ENCODE measurements at places on chromosomes 2 and 18. TPM values are rescaled to one million over a fixed set of nuclear protein-coding genes. Genes with fewer than 3 reads are reported as not detected.

Gene LRATD1
- 17.1 TPM for total RNA-seq

Gene ABCB6
- 17.8 TPM for total RNA-seq

Gene UGT1A4
- 0.12 TPM for total RNA-seq

Gene HOXD3
- total RNA-seq = 7.2 TPM

Gene AGXT
- total RNA-seq = not detected

Gene PJVK
- 0.15 TPM for total RNA-seq

Gene YIPF4
- total RNA-seq = 17.3 TPM

- no peak for DNase-seq
Observed at GRCh38 chr2:200411831-200412230, 98.0 kb downstream of the KCTD18 start.

DNA sequence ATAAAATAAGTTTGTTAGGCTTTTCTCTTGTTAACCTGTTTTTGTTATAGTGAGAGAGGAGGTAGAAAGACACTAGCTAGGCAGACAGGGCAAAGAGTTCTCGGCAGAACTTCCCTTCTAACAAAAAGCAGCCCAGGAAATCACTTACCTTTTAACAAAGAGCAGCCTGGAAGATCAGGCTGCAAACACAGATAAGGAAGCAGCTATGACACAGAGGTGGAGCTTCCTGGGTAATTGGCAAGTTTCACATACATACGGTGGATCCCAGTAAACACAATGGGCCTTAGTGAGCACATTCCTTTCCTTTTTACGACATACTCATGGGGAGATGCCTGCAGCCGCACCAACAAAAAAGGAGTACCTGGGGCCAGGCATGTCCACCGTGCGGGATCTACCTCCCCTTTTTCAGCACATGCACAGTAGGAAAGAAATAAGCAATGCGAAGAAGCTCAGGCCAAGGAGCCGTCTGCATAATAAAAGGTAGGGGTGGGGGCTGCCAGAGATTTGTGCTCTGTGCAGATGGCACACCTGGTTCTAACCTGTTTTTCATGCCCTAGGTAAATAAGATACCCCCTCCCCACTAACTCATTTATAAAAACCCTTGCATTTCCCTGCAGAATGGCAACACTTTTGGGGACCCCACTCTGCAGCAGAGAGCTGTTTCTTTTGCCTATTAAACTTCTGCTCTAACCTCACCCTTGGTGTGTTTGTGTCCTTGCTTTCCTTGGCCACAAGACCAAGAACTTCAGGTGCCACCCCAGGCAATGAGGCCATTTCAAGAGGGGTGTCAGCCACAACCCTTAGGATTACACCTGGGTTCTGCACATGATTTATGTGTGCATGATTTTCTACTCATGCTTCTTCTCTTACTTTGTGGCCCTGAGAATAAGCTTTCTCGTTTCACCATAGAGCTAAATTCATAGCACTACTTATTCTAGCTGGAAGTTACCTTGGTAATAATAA lies 26.5 kb downstream of the MDH1 start:
- DNase-seq = no peak

DNA sequence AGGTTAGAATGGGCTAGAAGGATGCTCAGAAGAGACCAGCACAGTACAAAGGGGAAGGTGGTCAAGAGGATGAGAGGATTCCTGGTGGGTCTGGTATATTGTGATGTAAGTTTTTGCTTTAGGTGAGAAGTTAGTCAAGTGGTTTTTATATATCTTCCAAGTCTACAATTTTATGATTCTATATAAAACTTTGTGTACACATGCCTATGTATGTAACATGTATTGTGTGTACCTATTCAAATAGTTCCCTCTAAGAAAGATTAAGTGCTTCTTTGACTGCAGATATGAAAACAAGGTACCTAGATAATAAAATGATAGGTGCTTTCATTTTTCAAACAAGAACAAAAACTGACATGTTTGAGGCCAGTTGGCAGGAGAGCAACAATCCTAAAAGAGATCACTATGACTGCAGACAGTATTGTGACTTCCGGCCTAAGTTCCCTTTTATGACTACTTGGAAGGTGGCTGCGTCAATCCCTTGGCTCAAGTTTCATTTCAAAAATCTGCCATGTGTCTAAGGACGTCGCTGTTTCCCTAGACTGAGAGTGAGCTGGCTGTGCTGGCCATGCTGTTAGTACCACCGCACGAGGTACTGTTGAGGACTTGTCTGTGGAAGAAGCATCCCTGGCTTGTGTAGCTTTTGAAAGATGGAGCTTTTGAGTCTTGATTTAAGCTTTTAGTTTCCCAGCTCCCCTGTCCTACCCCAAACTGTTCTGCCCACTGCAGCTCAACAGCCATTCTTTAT lies 123.1 kb downstream of the PRPF40A start:
- no peak for DNase-seq

DNA sequence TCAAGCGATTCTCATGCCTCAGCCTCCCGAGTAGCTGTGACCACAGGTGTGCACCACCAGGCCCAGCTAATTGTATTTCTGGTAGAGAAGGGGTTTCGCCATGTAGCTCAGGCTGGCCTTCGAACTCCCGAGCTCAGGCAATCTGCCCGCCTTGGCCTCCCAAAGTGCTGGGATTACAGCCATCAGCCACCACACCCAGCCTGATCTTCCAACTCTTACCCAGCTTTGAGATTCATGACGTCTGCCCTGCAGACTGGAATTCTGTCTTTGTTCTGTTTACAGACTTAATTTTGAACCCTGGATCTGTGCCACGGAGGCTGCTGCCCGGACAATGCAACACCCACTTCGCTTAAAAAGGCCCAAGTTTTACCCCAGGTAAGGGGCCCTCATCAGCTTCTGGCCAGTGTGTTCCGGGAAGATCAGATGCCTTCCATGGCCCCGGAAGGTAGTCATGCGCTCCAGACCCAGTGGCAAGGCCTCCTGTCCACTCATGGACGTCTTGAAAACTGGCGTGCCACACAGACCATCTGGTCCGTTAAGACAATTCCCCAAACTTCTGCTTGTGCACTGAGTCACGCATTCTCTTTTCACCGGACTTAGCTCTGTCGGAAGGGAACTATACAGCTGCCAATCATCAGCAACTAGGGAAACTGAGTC lies 5.5 kb downstream of the PXDN start:
- no peak for DNase-seq

DNA sequence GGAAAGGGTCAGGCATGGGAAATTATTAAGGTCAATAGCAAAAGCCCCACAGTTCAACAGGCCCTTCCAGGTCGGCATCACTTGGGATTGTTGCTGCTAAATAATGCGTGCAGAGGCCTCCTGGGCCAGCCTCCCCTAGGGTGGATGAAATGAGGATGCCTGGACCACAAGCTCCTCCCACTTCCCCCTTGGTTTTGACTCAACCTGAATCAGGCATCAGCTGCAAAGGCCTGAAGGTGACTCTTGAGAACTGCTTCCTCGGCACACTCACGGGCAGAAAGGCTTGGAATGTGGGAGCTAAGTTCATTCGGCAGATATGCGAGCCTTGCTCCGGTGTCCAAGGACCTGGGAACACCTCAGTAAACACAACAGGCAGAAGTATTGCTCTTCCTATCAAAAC lies 69.3 kb downstream of the MBP start:
- DNase-seq = no peak

- DNase-seq = no peak
Observed at GRCh38 chr2:127597984-127598380, 48.0 kb upstream of the GPR17 start.

DNA sequence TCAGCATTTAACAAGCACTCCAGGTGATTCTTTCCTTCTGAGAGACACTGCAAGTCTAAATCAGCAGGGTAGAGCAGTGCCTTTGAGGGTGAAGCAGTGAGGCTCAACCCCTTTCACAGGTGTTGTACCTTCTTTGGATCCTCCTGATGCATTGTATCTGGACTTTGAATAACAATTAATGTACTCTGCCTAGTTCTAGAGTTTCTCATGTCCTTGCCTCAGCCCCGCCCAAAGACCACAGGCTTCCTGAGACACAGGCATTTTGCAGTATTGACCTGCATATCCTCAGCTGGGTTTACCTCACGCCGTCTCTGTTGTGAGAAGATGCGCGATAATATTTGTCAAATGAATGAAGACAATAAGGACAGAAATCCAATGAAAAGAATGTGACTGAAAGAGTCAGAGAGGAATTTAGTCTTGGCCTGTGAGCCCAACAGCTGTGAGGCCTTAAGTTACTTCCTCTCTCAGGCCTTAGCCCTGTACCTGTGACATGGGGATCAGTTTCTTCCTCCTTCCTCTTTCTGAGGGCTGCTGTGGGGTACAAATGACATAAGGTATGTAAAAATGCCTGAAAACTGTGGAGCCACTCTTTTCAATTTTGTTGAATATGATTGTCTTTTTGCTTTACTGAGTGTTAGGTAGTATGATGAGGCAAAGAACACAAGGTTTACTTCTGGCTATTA lies 43.7 kb downstream of the WIPF1 start:
- no peak for DNase-seq

GRCh38 chr18:69447886-69448285 lies 47.2 kb downstream of the DOK6 start:
- DNase-seq = no peak

DNA sequence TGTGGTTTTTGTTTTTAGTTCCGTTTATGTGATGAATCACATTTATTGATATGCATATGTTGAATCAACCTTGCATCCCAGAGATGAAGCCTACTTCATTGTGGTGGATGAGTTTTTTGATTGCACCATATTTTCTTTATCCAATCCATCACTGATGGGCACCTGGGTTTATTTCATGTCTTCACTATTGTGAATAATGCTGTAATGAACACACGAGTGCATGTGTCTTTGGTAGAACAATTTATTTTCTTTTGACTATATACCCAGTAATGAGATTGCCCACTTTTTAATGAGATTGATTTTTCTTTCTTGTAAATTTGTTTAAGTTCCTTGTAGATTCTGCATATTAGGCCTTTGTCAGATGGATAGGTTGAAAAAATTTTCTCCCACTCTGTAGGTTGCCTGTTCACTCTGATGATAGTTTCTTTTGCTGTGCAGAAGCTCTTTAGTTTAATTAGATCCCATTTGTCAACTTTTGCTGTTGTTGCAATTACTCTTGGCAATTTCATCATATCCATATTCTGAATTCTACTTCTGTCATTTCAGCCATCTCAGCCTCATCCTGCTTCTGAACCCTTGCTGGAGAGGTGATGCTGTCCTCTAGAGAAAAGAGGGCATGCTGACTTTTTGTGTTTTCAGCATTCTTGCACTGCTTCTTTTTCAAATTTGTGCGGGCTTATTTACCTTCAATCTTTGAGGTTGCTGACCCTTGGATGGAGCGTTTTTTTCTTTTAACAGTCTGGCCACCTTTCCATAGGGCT lies 96.2 kb upstream of the CTAGE1 start:
- no peak for DNase-seq

DNA sequence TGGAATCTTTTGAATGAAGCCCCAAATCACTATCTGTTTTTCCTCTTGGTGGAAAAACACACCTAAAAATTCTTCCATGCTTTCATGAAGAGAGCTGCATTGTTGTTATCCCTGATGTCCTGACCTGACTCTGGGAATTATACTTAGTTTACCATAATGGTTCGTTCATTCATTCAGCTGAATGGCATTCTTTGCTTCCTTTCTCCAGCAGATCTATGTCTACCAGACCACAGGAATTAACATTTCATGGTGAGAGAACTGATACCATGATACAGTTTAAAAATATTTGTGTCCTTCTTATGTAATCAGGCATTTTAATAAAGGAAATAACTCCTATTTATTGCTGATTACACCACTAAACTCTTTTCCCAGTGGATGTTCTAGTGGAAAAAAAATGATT lies 11.1 kb upstream of the SLC4A10 start:
- no peak for DNase-seq

DNA sequence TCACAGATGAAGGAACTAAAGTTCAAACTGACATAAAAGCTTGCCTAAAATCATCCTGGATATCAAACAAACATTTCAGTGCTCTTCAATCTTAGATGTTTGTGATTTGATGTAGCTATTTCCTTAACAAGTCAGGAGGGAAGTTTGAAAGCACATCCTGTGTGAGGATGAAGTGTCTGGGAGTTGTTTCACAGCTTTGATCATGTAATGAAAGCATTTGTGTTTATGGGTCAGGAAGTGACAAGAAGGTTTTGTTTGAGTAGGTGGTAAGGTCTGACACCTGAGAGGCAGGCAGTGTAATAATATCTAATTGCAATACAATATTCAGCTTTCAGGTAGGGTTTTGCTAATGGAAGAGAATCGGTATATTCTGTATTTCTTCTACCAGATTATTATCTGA lies 26.0 kb upstream of the CSRNP3 start:
- DNase-seq = no peak

DNA sequence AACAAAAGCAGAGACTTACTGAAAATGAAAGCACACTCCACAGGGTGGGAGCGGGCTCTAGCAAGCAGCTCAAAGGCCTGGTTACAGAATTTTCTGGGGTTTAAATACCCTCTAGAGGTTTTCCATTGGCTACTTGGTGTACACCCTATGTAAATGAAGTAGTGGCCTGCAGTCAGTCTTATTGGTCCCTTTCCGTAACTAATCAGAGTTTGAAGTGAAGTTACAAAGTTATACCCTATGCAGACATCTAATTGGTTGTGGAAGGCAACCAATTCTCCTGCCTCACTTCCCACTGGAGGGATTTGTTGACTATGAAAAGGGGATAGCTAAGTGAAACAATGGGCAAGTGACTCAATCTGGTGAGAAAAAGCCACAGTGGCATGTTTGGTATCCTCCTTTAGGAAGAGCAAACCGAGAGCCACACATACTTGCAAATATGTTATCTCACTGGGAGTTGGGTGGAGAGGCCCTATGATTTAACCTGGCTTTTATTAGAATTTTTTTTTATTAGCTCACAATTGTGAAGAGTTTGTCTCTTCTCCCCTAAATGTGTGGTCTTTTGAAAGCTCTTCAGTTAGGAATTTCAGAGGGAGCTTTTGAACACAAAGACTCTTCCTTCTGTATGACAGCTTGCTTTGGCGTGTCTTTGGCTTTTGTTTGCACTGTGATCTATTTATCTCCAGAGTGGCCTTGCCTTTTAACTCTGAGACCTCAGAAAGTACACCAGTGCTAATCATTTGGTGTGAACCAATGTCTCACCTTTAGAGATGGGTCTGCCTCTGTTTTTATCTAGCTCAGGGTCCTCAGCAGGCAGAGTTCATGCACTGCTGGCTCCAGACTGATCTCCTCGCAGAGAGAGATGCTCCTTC lies 69.6 kb downstream of the MAP4K4 start:
- no peak for DNase-seq

DNA sequence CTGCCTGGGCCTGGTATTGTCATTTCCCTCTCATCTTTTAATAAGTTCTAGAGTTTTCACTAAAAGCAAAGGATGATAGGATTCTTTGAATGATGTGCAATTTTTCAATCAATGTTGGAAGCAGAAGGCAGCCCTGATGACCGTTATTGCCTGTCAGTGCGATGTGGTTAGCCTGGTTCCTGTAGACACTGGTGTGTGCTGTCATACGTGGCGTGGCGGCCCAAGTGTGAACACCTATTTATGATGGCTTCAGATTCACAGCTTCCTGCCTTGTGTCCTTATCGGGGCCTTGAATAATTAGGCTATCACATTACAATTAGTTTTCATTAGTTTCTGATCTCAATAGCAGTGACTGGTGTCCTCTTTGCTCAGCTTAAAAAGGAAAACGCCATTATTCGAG lies 218.5 kb downstream of the TPGS2 start:
- DNase-seq = no peak

DNA sequence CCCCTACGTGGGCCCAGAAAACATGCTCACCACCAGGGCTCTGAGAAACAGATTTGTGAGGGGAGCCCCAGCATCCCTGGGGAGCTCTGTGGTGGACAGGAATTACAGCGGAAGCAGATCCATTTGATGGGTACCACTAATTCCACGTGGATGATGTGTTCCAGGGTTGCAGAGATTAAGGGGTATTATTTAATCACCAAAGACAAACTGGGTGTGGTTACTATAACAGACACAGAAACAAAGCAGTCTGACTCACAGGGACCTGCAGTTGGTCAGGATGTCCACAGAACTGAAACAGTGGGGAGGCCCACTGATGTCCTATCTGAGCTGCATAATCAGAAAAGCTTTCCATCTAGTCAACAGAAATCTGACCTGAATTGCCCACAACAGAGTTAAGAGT lies 65.8 kb downstream of the PSMG2 start:
- no peak for DNase-seq

Data from glomerular endothelial cell (primary cell).